T-cell (primary cell): ENCODE measurements at places on chromosomes 6 and 20. TPM values are rescaled to one million over a fixed set of nuclear protein-coding genes. Genes with fewer than 3 reads are reported as not detected.

DNA sequence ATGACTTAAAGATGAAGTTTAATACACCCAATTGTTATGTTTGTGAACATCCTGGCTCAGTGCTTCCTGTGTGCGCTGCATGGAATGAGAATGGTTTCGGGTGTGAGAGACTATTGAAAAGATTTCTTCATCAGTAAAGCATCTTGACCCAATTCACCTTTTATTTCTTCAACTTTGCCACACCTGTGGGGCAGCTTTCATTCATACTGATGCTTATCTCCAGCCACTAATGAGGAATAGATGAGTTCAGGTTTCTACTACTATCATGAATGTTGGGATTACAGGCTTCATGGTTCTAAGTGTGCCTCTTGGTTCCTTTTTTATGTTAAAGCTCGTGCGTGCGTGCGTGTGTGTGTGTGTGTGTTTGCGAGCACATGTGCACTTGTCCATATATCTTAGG, 373.7 kb upstream of the SOX4 start:
- H3K27ac ChIP-seq: no peak overlapping the region
- no peak overlapping the region for H3K4me3 ChIP-seq
- H3K4me1 ChIP-seq: no peaks in the 10 kb centered on the region
- no peaks in the 10 kb centered on the region for H3K27me3 ChIP-seq
- no peaks in the 10 kb centered on the region for H3K36me3 ChIP-seq
- DNase-seq: no peak

DNA sequence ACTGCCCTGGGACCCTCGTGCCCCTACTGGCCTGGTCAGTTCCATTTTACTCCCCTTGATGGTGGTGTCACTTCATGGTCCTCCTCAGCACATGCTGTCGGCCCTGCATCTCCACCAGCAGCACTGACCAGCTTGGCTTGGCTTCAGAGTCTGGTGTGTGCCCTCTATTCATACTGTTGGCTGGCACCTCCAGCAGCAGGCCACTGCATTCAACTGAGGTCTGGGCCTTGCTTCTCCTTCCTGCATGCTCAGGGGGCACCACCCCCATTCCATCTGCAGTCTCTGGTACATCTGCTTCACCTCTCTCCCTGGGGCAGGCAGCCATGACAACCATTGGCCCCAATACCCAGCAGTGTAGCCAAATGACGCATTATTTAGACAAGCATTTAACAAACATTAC, 155.9 kb downstream of the SLC24A3 start:
- H3K27me3 ChIP-seq: no peaks in the 10 kb centered on the region
- no peaks in the 10 kb centered on the region for H3K4me1 ChIP-seq
- DNase-seq: no peak
- no peaks in the 10 kb centered on the region for H3K36me3 ChIP-seq
- no peak overlapping the region for H3K27ac ChIP-seq

GRCh38 chr6:15304337-15305042, 58.6 kb downstream of the JARID2 start:
- H3K27ac ChIP-seq: no peak overlapping the region
- no peak for DNase-seq
- H3K4me1 ChIP-seq: peaks cover 37% of the 10 kb centered on the region
- H3K27me3 ChIP-seq: no peaks in the 10 kb centered on the region

- no peak overlapping the region for H3K4me3 ChIP-seq
- H3K36me3 ChIP-seq: no peaks in the 10 kb centered on the region
- peaks cover 10% of the 10 kb centered on the region for H3K27me3 ChIP-seq
- DNase-seq: no peak
- H3K27ac ChIP-seq: no peak overlapping the region
Measured at GRCh38 chr20:45341579-45341938, 6.7 kb downstream of the SDC4 start.

GRCh38 chr6:30211899-30212298, 1.3 kb downstream of the TRIM26 start:
- H3K27me3 ChIP-seq: no peaks in the 10 kb centered on the region
- DNase-seq: no peak
- H3K4me3 ChIP-seq: no peak overlapping the region
- H3K27ac ChIP-seq: no peak overlapping the region

DNA sequence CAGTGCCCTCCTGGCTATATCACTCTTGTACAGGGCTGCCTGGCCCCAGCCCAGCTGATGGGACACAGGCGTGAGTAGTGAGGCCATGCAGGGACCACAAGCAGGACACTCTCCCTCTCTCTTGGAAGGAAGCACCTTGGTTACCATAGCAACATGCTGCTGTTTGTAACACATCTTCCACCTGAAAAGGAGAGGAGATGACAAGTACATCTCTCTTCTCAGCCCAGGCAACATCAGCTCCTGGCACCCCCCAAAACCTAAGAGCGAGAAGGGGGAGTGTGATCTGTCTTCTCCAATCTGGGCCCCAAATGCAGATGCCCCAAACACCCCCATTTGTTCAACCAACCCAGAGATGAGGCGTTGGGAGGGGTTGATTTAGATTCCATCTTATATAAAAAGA, 49.9 kb downstream of the KCNB1 start:
- no peaks in the 10 kb centered on the region for H3K27me3 ChIP-seq
- DNase-seq: no peak
- no peaks in the 10 kb centered on the region for H3K36me3 ChIP-seq
- H3K27ac ChIP-seq: no peak overlapping the region

GRCh38 chr6:15287670-15288375, 42.0 kb downstream of the JARID2 start:
- no peak overlapping the region for H3K4me3 ChIP-seq
- no peak for DNase-seq
- H3K27me3 ChIP-seq: no peaks in the 10 kb centered on the region
- no peak overlapping the region for H3K27ac ChIP-seq
- H3K4me1 ChIP-seq: peaks cover 10% of the 10 kb centered on the region

DNA sequence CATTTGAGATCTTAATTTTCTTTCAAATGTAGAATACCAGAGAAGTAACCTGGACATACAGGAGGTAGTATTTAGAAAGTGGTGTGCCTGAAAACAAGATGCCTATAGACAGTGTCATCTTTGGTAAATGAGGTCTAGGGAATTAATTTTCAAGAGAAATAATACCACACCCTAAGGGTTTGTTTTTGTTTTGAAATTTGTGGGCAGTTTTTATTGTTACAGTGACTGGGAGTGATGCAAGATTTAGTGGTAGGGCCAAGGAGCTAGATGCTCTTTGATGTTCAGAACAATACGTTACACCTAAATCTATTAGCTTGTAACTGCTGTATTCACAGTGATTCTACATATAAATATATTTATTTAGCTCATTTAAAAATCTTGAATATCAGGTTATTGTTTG, 856.5 kb upstream of the MAP3K7 start:
- no peaks in the 10 kb centered on the region for H3K36me3 ChIP-seq
- H3K27ac ChIP-seq: no peak overlapping the region
- H3K4me1 ChIP-seq: no peaks in the 10 kb centered on the region
- no peaks in the 10 kb centered on the region for H3K27me3 ChIP-seq
- no peak for DNase-seq
- no peak overlapping the region for H3K4me3 ChIP-seq

DNA sequence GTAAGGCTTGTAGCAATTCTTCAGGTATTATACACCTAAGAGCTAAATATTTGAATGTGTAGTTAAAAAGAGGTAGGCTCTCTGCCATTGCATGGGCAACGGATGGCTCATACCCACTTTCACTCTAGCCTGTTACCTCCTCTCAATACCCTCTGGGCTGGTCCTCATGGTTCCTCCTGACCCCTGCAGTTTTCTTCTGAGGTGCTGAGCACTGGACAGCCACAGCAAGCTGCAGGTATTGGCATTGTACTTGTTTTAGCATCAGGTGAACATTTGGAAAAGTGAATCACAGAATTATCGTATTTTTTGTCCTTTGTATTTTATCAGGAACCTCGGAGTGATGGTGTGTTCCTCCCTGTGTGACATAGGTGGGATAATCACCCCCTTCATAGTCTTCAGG, 32.9 kb downstream of the SLC22A1 start:
- no peaks in the 10 kb centered on the region for H3K27me3 ChIP-seq
- no peak for DNase-seq
- H3K36me3 ChIP-seq: no peaks in the 10 kb centered on the region
- H3K4me1 ChIP-seq: no peaks in the 10 kb centered on the region
- no peak overlapping the region for H3K4me3 ChIP-seq

GRCh38 chr6:168232062-168232461, 87.5 kb downstream of the DACT2 start:
- H3K4me1 ChIP-seq: no peaks in the 10 kb centered on the region
- H3K27me3 ChIP-seq: peaks cover 23% of the 10 kb centered on the region
- no peak overlapping the region for H3K4me3 ChIP-seq
- H3K36me3 ChIP-seq: no peaks in the 10 kb centered on the region
- H3K27ac ChIP-seq: no peak overlapping the region

- H3K36me3 ChIP-seq: no peaks in the 10 kb centered on the region
- no peak for DNase-seq
- no peaks in the 10 kb centered on the region for H3K27me3 ChIP-seq
- no peak overlapping the region for H3K4me3 ChIP-seq
- H3K27ac ChIP-seq: no peak overlapping the region
- peaks cover 4% of the 10 kb centered on the region for H3K4me1 ChIP-seq
Measured at GRCh38 chr20:46549188-46549972, 1.1 kb downstream of the OCSTAMP start.

Gene WFDC5
- not detected for total RNA-seq

Gene RRAGD
- total RNA-seq: 4.9 TPM

Gene FAM110A
- total RNA-seq: 12.7 TPM

Gene KIAA0408
- 2.3 TPM for total RNA-seq
